ENCODE measurements at places on chromosomes 3 and 15.

GRCh38 chr3:50122661-50123391 is 32.3 kb upstream of the SEMA3F start:
- no peak for DNase-seq

- DNase-seq = no peak
Measured at GRCh38 chr3:132348531-132348930, 31.3 kb downstream of the ACP3 start.

GRCh38 chr15:85282504-85283115 is 97.8 kb upstream of the AKAP13 start:
- no peak for DNase-seq

DNA sequence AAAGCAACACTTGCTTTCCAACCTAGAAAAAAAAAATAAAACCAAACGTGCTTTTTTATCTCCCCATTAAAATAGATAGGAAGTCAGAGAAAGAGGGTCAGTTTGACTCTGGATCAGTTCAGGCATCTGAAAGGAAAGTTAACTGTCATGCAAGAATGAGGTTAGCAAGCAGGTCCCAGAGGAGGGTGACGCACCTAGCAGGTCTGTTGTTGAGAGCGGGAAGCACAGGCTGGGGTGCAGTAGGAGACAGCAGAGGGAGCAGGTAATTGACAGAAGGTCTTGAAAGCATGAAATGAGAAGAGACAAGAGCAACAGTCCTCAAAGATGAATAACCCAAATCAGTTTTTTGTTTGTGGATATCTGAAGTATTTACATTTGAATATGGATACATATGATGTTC is 82.5 kb downstream of the ANO10 start:
- no peak for DNase-seq

- DNase-seq = no peak
Measured at GRCh38 chr15:88652456-88653199, 13.8 kb downstream of the ISG20 start.

DNA sequence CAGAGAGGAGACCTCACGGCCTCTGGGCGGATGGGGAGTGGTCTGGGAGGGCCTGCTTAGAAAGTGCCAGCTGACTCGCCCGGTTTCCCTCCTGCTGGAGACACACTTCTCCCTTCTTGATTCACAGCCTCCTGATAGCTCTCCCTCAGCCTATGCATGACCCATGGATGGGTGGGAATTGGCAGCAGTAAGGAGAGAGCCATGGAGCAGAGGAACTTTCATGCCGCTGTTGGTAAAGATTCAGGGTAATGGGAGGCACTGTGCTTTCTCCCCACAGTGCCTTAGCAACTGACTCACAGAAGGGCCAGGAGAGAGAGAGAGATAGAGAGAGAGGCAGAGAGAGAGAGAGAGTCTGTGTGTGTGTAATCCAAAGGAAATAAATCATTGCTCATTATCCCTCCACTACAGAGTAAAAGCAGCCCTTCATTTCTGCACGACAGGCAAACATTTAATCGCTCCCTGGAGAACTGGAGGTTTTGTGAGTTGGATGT is 82.8 kb downstream of the SEMA5B start:
- DNase-seq = no peak

GRCh38 chr15:43370310-43370974 is 401 bp downstream of the ZSCAN29 start:
- DNase-seq = no peak

GRCh38 chr15:90015294-90015693 is 14.2 kb downstream of the ZNF710 start:
- DNase-seq = no peak

DNA sequence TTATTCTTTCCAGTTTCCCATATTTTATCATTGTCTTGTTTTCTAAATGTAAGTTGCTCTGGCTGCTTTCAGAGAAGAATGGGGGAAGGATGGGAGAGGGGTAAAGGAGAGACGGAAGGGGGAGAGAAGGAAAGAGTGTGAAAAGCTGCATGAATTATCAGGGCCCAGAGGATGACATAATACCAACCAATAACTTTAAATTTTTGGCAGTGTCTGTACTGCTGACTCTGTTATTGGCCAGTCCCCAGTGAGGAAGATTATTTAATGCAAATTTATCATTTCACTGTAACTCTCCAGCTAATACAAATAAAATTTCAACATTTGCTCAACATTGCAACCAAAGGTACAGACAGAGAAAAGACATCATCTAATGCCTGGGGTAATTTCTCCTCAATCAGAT is 551.7 kb upstream of the CFAP20DC start:
- DNase-seq = no peak

- DNase-seq = no peak
Measured at GRCh38 chr3:151903501-151903991, 30.1 kb downstream of the SUCNR1 start.

- no peak for DNase-seq
Measured at GRCh38 chr3:36680952-36681351, 83.4 kb downstream of the DCLK3 start.

- DNase-seq = no peak
Measured at GRCh38 chr3:33882296-33882695, 83.9 kb downstream of the PDCD6IP start.

GRCh38 chr3:4976109-4976508 is 3.1 kb upstream of the BHLHE40 start:
- DNase-seq = no peak

DNA sequence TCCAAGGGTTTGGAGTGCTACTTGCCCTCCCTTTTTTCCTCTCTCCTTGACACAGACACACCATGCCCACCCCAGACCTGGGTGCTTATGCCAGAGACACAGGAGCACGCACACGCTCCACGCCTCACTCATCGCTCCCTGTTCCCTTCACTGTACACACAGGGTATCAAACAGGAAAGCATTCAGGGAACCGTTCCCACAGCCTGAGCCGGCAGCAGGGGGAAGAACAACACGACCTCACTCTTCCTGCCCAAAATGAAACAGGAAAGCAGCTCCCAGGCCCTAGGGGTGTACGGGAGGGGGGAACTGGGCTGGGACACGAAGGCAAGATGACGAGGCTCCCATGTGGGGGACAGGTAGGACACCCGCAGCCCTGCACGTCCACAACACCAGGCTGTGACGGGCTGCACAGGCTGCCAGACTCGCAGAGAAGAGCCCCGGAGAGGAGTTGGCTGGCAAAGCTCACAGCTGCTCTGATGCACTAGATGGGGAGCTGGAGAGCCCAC is 11.2 kb downstream of the DLL4 start:
- no peak for DNase-seq

DNA sequence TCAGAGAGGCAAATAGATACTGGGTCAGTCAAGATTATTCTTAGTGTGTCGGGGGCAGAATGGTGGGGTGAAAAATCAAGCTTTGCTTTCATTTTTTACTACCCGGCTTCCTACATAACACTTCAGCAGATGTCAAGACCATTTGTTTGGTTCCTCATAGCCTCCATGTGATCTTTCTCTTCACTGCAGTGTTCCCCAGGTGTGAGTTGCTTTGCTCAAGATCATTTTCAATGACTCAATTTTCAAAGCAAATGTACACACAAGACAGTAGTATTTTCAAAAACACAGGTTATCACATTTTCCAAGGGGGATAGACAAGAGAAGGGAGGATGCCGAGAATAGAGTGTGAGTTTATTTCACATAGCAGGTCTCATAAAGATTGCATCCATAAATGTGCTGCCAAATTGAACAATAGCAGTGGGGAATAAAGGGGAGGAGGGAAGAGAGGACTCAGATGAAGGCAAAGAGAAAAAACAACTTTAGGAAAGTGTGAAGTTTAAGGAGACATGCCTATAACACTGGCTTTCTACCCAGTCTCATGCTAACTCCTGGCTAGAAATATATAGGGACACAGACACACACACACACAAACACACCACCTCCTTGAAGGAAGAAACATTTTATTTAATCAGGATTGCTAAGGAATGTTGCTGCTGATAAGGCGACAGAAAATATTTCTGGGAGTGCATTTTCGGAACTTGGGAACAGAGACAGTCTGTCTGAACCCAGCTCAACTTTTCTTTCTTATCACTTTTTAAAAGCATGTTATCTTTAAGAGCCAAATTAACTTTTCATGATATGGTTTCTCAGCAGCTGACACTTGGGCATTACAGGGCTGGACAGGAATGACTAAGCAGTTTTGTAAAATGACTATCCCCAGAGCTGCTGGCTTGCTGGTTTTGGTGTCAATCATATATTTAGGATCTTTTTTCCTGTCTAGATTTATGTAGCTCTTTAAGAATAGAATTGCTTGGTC is 402.4 kb downstream of the RBMS3 start:
- DNase-seq = no peak

DNA sequence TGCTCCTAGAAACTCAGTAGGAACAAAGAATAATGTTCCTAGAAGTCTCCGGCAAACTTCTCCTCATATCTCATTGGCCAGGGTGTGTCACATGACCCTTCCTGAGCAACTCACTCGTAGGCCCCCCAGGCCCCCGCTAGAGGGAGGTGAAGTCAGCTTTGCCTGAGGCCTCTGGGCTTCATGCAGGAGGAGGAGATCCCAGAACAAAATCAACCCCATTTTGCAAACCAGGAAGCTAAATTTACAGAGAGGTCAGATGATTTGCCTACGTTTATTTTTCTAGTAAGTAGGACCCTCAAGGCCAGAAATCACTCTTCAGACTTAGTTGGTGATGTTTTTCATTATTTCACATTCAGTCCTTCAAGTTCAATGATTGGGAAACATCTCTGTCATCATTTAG is 99.1 kb downstream of the SSR3 start:
- no peak for DNase-seq

- DNase-seq = no peak
Measured at GRCh38 chr3:13557417-13557816, 8.5 kb downstream of the FBLN2 start.

DNA sequence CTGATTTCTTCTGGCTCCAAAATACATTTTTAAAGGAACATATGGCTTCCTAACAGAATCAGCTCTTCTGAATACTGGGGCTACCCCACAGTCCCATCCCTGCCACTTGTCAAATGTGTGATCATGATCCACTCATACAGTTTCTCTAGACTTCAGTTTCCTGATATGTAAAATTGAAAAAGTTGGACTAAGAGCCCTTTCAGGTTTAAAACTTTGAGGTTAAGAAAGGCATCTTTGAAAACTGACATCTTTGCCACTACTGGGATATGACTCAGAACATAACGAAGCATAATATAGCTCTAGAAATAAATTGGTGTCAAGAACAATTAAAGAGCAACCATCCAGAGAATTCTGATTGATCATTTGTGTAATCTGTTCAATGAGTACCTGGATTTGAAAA is 248.3 kb downstream of the IL5RA start:
- DNase-seq = no peak

- no peak for DNase-seq
Measured at GRCh38 chr3:52204337-52205073, 6.5 kb downstream of the ALAS1 start.

GRCh38 chr3:117989982-117990381 is 1044.7 kb downstream of the IGSF11 start:
- no peak for DNase-seq

- DNase-seq = no peak
Measured at GRCh38 chr3:56302417-56302816, 165.8 kb downstream of the ERC2 start.

GRCh38 chr3:4981294-4981664 is 2.0 kb downstream of the BHLHE40 start:
- DNase-seq = no peak

DNA sequence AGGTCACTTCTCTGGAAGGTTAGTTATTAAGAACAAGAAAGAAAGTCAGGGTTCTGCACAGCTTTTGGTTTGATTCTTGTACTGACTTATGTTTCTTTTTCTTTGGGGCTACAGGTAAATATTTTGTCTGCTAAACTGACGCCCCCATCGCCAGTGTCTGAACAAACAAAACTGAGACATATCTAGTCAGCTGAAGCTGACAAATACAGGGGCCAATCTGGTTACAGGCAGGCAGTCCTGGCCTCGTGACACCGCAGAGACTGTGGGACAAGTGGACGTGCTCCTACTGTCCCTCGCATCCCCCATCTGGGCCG is 4.6 kb upstream of the RPL14 start:
- no peak for DNase-seq

DNA sequence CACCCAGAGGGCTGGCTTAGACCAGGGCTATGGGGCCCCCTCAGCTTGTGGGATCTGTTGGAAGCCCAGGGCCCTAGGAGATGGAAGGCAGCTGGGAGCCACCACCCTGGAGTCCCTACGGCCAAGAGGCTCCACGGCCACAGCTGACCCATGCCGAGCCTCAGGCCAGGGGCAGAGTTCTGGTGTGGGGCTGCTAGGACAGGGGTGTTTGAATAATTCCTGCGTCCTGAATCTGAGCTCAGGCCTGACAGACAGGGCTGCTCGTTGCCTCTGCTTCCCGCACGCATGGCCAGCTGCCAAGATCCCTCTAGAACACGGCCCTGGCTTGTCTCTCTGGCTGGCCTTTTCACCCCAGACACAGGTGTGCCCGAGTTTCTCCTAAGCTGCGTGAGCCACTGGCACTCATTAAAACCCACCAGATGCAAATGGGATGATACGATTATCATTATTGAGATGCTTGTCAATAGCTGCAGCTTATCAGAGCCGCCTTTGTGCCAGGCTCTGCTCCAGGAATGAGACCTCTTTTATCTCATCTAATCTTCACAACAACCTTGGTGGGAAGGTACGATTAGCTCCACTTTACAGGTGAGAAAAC is 70.2 kb downstream of the EFCAB12 start:
- no peak for DNase-seq

- DNase-seq = no peak
Measured at GRCh38 chr15:71708051-71708429, 102.3 kb upstream of the NR2E3 start.

All from lower leg skin (tissue), 4 donors.